Umbilical cord (tissue), 2 donors: ENCODE measurements at places on chromosomes 11 and 22.

- DNase-seq, result no peak
Observed at GRCh38 chr11:128579798-128580504, 7.4 kb downstream of the ETS1 start.

DNA sequence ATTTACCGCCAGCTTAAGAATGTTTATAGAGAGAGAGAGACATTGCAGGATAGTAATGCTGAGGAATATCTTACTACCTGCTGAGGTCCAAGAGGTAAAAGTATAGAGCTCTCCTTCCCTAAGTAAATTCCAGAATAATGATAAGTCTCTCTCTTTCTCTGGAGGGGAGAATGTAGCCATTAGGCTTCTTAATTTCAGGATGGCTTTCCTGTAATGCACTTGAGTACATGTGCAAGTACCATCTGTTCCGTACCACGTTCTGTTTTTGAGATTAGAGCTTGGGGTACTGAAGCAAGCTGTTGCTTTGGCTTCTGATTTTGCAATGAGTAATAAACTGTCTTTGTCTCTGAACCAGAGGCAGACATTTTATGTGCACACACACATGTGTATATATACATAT lies 1314.0 kb downstream of the JRKL start:
- DNase-seq, result no peak

DNA sequence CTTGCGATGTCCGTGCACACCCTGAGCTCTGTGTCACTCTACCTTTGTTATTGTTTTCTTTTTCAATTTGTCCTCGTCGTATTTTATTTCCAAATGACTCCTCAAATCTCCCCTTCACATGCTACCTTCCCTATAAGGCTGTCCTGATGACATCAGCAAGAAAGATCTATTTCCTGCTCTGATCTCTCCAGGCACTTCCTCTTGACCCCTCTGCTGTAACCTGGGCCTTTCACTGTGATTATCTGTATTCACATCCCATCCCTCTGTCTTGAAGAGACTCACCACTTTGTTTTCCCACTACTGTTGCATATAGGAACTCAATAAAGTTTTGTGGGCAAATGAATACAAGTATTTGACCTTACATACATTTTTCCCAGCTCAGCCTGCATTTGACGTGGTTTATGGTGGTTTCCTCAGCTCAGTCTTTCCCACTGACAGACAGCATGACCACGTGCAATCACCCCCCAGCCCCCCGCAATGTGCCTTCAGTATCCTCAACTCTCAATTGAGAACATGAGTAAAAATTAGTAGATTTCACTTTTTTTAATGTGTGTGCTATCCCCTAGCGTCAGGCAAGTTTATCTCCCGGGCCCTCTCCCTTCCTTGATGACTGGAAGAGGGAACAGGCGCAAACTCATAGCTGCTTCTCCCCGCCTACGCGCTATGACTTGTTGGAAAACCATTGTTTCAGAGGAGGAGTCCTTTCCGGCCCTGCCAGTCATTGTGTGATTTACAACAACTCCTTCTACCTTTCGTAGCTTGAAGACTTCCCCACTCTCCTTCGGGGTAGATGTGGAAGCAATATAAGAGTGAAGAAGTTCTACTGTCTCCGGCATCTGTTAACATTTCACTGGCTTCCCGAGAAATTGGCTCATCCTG lies 498.5 kb downstream of the NTM start:
- no peak for DNase-seq

- peak; percentile 40 for DNase-seq
Observed at GRCh38 chr22:46576556-46577367, 39.3 kb upstream of the CELSR1 start.

- peak; percentile 98 for DNase-seq
Observed at GRCh38 chr22:37741312-37741795, 44.5 kb downstream of the TRIOBP start.

DNA sequence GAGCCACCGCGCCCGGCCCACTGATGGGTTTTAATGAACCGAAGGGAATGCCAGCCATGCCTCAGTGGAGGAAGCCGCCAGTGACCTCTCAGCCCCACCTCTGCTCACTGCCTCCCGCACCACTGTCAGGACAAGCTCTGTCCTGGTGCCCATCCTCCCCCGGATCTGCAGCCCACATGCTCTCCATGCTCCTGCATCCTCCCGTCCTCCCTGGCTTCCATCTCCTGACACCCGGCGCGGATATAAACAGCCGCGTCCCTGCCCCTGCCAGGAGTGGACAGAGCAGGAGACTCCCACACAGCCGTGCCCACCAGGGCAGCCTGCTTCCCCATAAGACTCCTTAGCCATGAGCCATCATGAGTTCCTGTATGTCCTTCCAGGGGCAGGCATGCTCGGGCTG lies 26.9 kb downstream of the MACROD1 start:
- DNase-seq, result no peak

- no peak for DNase-seq
Observed at GRCh38 chr11:19013181-19013857, 47.2 kb downstream of the MRGPRX2 start.

DNA sequence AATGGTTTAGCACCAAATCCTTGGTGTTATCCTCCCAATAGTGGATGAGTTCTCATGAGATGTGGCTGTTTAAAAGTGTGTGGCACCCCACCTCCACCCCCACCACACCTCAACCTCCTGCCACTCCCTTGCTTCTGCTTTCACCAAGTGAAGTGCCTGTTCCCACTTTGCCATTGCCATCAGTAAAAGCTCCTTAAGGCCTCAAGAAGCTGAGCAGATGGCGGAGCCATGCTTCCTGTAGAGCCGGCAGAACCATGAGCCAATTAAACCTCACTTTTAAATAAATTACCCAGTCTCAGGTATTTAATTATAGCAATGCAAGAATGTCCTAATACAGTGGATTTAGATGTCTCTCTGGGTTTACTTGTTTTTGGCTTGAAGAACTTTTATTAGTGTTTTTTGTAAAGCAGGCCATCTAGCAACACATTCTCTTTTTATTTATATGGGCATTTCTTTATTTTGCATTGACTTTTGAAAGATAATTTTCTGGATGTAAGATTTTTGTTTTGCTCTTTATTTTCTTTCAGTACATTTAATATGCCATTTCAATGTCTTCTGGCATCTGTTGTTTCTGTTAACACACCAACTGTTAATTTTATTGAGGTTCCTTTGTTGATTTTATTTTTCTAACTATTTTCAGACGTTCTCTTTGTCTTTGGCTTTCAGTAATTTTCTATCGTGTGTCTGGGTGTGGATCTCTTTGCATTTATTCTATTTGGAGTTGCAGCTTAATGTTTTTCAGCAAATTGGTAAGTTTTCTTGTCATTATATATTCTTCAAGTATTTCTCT lies 724.5 kb upstream of the CNTN5 start:
- DNase-seq, result no peak

DNA sequence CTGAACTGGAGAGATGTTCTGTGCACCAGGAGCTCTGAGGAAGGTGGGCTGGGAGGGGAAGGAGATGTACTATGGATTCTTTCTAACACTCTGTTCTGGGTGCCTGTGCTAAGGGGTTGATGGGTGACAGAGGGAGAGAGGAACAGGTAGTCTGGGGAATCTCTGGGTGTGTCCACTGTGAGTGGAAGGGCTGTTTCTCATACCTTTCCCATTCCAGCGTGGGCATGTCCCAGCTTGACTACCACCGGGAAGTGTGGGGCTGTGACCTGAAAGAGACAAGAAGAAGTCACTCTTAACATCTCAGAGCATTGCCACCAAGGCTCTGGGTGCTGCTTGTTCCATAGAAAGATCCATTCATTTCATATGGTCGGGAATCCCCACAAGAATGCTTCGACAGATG lies 121.9 kb downstream of the FBXO7 start:
- no peak for DNase-seq

DNA sequence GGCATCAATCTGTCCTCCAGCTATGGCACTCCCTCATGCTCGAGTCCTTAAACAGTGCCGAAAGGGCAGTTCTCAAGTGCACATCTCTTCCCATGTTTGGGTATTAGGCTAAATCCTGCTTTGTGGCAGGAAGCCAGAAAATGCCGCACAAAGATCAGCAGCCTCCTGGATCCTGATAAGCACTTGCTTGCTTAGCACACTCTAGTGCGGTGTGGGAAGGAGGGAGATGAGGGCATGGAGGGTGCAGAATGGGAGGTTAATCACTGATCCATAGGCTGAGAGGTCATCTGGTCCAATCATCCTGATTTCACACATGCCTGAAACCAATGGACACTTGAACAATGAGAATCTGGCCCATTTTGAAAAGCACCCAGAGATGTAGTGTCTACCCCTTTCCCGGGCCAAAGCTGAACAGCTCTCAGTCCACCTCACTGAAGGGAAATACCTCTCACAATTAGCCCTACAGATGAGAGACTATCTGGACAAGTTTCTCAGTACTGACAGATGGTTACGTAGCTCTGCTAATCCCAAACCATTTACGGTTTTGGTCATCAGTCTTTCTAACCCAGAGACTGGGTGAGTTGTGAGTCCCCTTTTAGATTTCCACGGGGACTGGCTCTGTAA lies 29.8 kb upstream of the CHRM4 start:
- peak; percentile 59 for DNase-seq

GRCh38 chr11:106745941-106746340 lies 272.3 kb downstream of the GUCY1A2 start:
- DNase-seq, result no peak

DNA sequence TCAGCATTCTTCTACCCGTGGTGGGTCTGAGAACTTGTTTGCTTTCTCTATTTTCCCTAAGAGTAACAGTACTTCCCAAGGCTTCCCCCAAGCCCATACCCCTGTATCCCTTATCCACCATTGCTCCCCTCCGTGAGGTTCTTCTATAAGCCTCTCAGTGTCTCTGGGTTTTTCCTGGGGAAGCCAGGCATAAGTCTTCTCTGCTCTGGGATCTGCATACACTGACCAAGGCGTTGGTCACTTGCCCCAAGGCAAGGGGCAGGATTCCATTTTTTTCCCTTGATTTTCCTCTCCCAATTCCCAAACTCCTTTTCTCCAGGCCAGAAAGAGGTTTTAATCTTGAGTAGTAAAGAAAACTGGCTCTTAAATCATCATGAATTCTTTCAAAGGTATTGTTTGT lies 27.2 kb upstream of the NCAM1 start:
- DNase-seq, result no peak

DNA sequence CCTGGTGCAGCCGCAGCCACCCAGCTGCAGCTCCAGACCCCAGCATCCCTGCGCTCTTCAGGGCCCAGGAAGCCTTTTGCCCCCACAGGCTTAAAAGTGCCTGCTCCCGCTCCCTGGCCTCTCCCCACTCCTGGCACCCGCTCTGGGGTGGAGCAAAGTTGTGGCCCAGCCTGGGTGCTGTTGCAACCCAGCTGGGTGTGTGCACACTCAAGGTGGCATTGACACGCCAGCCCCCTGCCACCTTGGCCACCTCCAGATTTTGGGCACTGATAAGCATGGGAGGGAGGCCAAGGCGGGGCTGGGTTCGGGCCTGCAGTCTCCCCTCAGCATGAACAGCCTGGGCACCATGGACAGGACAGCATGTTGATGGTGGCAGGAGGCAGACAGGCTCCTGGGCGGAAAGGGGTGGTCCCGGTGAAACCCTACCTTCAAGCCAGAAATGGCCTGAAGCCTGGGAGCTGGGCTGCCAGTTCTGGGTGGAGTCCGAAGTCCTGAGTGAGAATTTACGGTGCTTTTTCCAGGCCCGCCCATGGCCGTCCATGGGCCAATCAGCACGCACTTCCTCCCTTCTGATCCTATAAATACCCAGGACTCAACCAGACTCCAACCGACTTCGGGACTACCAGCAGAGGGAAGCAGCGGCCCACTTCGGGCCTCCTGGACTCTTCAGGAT lies 23.6 kb upstream of the RNASEH2C start:
- DNase-seq, result no peak

DNA sequence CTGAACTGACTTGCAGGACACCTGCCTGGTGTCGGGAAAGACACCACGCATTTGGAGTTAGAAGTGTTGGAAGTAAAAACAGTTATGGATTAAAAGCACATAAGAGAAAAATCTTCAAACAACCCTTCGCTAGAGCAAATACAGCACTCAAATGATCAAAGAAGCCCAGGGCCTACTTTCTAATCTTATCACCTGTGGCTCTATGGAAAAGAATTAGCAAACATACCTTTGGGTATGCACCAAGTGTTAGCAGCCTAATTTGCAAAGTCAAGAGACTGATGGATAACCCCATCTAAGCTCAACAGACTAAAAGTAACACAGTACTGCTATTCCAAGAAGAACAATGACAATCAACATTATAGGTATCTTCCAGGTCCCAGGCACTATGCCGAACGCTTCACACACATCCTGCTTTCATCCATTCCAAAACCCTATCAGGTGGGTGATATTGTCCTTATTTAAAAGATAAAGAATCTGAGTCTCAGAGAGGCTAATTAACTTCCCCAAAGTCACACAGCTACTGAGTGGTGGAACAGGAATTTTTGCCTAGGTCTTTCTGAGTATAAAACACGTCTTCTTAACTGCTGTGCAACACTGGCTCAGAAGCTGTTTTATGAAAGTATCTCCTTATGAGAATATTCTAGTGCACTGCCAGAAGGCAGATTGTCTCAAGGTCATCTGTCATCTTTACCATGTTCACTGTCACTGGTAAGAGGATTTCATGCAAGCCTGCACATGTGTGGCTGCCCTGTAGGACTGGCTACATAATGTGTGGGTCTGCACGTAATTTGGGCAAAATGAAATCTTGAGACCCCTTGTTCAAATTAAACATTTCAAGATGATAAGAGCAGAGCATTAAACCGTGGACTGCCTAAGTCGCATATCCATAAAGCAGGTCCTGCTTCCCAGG lies 16.4 kb downstream of the SLC1A2 start:
- DNase-seq, result peak; percentile 65

GRCh38 chr11:47863189-47863897 lies 15.2 kb upstream of the NUP160 start:
- peak; percentile 87 for DNase-seq
